T-cell (primary cell): ENCODE measurements at places on chromosomes 12 and 14. TPM values are rescaled to one million over a fixed set of nuclear protein-coding genes. Genes with fewer than 3 reads are reported as not detected.

DNA sequence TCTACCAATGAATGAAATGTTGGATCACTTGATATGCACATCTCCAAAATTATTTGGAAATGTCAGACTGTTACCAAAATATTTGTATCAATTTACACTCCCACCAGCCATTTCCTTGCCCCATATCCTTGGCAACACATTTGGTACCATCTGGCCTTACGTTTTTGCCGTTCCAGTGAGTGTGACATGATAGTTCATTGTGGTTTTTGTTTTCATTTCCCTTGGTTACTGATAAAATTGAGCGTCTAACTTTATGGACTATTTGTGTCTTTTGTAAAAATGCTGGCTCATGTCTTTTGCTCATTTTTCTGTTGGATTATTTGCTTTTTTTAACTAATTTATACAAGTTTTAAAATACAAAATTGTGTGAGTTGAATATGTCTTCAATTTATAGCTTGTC, 11.0 kb downstream of the KLHDC1 start:
- no peak for DNase-seq
- H3K4me3 ChIP-seq = no peak overlapping the region
- H3K27me3 ChIP-seq = no peaks in the 10 kb centered on the region
- no peak overlapping the region for H3K27ac ChIP-seq
- H3K4me1 ChIP-seq = no peaks in the 10 kb centered on the region

GRCh38 chr12:94020335-94020734, 128.0 kb upstream of the PLXNC1 start:
- DNase-seq = no peak
- H3K4me1 ChIP-seq = no peaks in the 10 kb centered on the region
- no peak overlapping the region for H3K27ac ChIP-seq
- H3K36me3 ChIP-seq = no peaks in the 10 kb centered on the region

DNA sequence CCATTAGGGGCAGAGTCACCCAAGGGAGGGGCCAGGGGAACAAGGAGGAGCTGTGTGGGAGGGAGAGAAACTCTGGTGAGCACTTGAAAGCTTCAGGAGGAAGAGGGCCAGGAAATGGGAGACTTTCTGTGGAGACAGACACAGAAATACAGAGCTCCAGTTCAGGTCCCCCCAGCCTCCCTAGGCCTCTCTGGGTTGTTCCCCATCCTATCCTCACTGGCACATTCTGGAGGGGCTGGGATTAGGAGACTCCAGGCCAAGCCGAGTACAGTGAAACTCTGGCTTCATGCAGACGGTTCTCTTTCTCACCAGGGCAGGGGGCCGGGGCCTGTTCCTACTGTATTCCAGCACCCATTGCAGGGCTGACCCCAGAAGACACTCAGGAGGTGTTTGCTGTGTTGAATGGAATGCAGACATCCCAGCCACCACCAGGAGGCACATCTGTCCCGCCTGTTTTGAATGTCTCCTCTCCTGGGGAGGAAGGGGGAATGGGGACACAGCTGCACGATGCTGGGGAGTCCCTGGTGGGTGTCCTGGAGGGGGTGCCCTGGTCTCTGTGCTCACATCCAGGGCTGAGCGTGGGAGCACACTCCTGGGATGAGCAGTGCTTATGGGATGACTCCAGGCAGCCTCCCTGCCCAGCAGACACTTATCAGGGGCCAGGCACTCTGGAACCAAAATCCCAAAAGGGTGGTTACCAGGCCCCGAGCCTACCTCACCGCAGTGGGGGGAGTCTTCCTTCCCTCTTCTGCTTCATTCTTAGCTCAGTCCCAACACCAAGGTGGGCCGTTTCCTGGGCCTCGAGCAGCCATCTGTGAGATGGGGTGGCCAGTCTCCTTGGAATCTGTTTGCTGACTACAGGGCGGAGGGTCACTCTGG, 5.5 kb upstream of the KRT84 start:
- H3K27ac ChIP-seq = no peak overlapping the region
- DNase-seq = no peak
- peaks cover 43% of the 10 kb centered on the region for H3K27me3 ChIP-seq
- H3K4me1 ChIP-seq = no peaks in the 10 kb centered on the region

- H3K27me3 ChIP-seq = no peaks in the 10 kb centered on the region
- H3K27ac ChIP-seq = no peak overlapping the region
- peaks cover 35% of the 10 kb centered on the region for H3K36me3 ChIP-seq
These were observed 203.7 kb downstream of the ETV6 start for GRCh38 chr12:11853126-11853525.

The ZFHX2 gene
- 0.28 TPM for total RNA-seq

DNA sequence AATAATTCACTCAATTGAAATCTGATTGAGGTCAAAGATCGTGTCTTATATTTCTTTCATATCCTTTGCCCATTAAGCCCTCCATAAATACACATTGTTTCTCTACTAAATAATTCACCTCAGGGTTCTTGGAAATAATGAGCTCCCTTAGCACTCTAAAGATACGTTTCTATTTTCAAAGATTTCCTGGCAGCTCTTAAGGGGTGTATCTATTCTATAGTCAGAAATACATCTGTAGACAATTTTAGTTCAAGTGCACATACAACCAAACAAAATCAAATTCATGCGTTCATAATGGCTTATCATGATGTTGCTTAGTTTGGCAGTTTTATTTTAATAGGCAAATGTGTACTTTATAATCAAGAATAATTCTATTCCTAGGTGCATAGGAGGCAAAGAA, 361.1 kb upstream of the DDHD1 start:
- H3K27ac ChIP-seq = no peak overlapping the region
- no peaks in the 10 kb centered on the region for H3K27me3 ChIP-seq
- no peak for DNase-seq
- H3K4me3 ChIP-seq = no peak overlapping the region
- no peaks in the 10 kb centered on the region for H3K4me1 ChIP-seq

The DCAF5 gene
- total RNA-seq = 64.2 TPM

GRCh38 chr12:41250748-41251147, 62.6 kb downstream of the PDZRN4 start:
- no peaks in the 10 kb centered on the region for H3K36me3 ChIP-seq
- H3K4me1 ChIP-seq = no peaks in the 10 kb centered on the region
- no peaks in the 10 kb centered on the region for H3K27me3 ChIP-seq
- no peak overlapping the region for H3K27ac ChIP-seq

The ARMH4 gene
- not detected for total RNA-seq

DNA sequence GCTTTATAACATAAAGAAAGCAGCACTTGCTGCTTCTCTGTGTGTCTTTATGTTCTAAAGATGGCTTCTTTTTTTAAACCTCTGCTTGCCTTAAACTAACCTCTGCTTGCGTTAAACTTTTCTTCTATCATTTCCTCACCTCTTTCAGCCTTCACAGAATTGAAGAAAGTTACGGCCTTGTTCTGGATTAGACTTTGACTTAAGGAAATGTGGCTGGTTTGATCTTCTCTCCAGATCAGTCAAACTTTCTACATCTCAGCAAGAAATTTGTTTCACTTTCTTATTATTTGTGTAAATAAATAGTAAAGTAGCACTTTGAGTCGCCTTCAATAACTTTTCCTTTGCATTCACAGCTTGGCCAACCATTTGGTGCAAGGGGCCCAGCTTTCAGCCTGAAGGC, 64.2 kb downstream of the CMAS start:
- no peak overlapping the region for H3K4me3 ChIP-seq
- H3K27me3 ChIP-seq = no peaks in the 10 kb centered on the region
- peak overlapping the region; percentile 13 for H3K27ac ChIP-seq
- H3K4me1 ChIP-seq = no peaks in the 10 kb centered on the region
